ENCODE measurements at places on chromosomes 4 and X. TPM values are rescaled to one million over a fixed set of nuclear protein-coding genes. Genes with fewer than 3 reads are reported as not detected.

The USP38 gene
- 16.5 TPM for total RNA-seq

The UGT2B17 gene
- total RNA-seq, result not detected

The DDIT4L gene
- not detected for total RNA-seq

The MAGEB6 gene
- total RNA-seq, result 0.43 TPM

The ESX1 gene
- 0.11 TPM for total RNA-seq

The NDP gene
- total RNA-seq, result not detected

GRCh38 chr4:67332627-67333026 is 212.7 kb downstream of the CENPC start:
- DNase-seq, result peak; percentile 16

DNA sequence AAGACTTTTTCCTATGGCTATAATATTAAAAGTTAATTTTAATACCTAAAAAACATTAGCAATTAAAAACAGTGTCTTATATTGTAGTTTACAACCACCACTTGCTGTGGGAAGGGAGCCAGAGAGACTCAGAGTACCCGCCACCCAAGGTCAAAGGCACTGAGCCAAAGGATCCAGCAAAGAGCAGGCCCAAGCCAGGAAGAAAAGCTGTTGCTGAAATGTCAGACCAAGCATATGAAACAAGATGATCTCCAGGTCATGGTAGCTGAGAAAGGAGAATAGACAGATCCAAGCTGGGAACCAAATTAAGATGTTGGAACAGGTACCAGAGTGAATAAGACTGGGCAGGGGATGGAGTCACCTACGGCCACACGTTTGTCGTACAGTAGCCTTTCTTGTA is 18.8 kb upstream of the ATOH1 start:
- no peak for DNase-seq

DNA sequence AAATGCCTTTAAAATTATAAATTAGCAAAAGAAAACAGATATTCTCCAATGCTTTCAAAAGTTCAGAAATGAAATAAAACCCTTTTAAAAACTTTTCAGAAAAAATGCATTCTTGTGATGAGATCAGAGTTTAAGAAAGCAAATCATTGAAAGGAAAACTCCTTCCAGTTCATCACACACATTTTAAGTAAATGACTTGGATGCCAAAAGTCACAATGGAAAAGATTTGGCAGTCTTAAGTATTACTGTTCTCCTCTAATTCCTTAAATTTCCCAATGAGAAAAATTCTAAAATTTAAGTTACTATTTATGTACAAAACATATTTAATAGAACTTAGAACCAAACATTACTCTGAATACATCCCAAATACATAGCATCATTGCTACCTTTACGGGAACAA is 21.1 kb downstream of the HOPX start:
- no peak for DNase-seq

DNA sequence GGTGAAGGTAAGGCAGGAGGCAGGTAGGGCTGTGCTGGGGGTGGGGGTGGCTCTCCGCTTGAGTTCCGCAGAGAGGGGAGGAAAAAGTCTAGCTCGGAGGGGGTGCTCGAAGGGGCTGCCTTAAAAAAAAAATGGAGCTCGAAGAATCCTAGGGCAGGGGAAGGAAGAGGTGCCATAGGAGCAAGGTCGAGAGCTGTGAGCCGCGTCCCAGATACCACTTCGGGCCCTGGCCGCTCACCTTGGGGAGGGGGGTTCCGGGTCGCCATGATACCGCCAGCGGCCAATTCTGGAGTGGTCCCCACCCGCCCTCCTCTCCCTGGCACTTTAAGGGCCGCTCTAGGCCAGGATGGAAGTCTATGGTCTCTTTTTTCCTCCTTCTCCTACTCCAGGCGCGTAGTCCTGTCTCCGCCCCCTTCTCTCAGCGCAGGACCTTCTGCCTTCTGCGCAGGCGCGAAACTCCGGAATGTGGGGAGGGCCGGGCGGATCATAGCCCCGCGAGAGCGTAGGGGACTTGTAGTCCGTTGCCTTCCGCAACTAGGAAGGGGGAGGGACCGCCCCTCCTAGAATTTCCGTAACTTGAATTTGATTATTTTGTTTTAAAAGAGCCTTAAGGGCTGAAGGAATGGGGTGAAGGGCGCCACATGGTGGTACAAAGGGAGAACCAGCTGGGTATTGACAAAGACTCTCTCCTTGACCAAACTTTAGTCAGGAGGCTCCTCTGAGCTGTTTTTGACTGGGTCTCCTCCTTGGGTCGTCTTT is at the start of gene FUNDC1:
TSS of gene FUNDC1 (minus strand) at position 293 of the 759 bp plus-strand sequence. CDS start at position 266, 27 bp downstream.
- DNase-seq, result peak; percentile 95

- DNase-seq, result no peak
Observed at GRCh38 chr4:175090116-175090515, 172.0 kb downstream of the ADAM29 start.

DNA sequence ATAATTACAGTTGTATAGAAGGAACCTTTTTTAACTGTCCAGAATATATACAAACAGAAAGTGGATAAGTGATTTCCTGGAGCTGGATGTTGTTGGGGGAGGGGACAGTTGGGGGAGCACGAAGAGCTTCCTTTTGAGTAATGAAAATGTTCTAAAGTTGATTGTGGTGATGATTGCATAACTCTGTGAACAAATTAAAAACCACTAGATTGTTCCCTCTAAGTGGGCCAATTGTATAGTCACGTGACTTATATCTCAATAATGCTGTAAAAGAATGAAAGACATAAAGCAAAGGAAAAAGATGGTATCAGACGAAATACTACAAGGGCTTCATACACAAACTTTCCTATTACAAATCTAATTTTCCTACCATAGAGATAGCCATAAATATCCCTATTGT is 2.7 kb downstream of the CT55 start:
- DNase-seq, result no peak

- no peak for DNase-seq
Observed at GRCh38 chr4:6504900-6505496, 32.6 kb upstream of the PPP2R2C start.

DNA sequence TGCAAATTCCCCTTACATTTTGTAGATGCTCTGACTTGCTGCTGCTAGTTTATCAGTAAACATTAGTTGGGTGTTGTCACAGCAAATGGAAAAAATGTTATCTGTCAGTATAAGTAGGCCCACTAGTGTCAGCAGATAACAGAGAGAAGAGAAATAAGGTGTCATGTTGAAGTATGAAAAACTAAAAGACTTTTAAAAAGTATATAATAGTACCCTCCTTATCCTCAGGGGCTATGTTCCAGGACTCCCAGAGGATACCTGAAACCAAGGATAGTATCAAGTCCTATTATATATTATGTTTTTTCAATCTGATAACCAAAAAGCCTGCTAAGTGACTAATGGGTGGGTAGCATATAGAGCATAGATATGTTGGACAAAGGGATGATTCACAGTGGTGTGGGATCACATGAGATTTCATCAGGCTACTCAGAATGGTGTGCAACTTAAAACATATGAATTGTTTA is 11.6 kb upstream of the BMP2K start:
- peak; percentile 61 for DNase-seq

- no peak for DNase-seq
Observed at GRCh38 chrX:11996810-11997209, 141.5 kb upstream of the FRMPD4 start.

DNA sequence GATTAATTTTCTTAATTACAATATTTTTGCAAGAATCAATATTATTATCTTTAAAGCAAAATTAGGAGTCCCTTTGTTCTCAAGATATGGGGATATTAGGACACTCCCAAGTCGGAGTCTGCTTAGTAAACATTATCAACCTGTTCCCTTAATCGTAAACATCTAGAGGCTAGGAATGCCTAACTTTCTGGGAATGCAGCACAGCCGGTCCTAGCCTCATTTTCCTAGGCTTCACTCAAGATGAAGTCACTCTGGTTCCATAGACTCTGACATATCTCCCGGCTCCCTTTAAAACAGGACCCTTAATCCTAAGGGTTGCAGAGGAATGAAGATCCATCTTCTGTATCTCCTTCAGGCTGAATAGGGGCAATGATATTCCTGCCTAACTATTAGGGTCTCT is 367.6 kb downstream of the GPM6A start:
- no peak for DNase-seq
